Osteoblast (primary cell): ENCODE measurements at places on chromosomes 3 and 15. TPM values are rescaled to one million over a fixed set of nuclear protein-coding genes. Genes with fewer than 3 reads are reported as not detected.
A peak's percentile ranks its signal among the peaks of the same experiment; 100 is the strongest.

GRCh38 chr15:90818251-90819210, 49.9 kb upstream of the FURIN start:
- peak; percentile 56 for DNase-seq

DNA sequence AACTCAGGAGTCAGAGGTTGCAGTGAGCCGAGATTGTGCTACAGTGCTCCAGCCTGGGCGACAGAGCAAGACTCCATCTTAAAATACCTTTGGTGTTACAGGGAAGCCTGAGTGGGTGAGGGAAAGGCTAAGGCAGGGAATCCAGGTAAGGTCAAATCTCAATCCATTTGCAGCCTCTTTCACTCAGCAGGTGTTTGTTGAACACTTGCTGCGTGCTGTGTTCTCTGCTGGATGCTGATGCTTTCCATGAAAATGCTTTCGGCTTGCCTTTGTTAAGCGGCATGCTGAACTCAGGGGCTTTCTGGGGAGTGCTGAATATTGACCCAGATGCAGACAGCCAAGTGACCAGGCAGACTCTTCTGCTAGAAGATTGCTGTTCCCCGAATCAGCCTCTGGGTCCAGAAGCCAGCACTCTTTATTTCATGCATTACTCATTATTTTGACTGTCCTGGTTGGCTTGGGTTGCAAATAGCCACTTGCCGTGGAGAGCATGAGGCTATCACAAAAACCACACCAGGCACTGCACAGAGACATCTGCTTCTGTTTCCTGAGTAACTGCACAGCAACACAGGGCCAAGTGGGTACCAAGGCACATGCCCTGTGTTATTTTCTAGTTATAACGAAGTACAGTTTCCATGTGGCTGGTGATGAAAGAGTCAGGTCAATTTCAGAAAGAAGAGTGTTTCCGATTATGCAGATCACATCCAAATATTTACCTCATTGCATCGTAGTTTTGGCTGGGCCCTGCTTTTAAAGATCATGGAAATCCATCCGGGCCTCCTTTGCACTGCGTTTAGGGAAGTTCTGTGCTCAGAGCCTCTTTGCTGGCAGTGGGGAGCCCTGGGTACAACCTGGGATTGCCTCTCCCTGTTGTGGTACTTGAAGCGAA, 88.6 kb downstream of the THSD4 start:
- DNase-seq, result peak; percentile 76

Gene CGNL1
- 1.1 and 1.5 TPM in 2 replicates for total RNA-seq

DNA sequence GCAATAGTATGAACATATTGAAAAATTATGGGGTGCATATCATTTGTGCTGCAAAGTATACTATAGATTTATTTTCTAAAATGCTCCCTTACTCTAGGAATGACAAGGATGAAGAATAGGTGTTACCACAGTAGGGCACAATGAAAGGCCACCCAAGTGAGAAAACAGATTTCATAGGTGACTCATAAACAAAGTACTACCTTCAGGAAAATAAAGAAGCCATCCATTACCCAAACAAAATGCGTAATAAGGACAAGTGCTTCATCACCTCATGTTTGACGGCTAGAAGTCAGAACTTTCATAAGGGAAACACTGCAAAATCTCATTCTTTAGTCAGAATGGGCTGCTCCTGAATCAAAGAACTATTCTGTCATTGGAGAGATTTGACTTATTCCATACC, 116.6 kb downstream of the MFSD1 start:
- no peak for DNase-seq

Gene LMOD3
- not detected in 2 replicates for total RNA-seq

- no peak for DNase-seq
Observed at GRCh38 chr15:69857686-69858391, 239.9 kb downstream of the TLE3 start.

GRCh38 chr3:112470788-112471187, 28.5 kb downstream of the BTLA start:
- peak; percentile 69 for DNase-seq

GRCh38 chr3:124097362-124098131, 105.6 kb upstream of the ROPN1 start:
- no peak for DNase-seq

Gene CCR4
- total RNA-seq, result not detected in 2 replicates

DNA sequence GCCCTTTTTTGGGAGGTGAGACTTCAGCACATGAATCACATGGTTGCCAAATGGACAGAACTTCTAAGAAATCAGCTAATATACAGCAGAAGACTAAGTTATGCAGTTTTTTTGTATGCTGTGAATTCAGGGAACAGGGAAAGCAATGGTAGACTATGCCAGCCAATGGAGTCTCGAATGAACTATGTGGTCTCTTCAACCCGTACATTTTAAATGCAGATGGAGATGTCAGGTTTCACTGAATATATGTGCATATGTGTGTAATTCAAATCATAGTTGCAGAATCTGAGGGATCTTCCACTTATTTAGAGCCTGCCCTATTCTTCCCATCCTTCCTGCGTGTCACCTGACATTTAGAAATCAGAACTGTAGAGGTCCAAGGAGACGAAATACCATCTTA, 187.9 kb downstream of the SLCO3A1 start:
- DNase-seq, result no peak

DNA sequence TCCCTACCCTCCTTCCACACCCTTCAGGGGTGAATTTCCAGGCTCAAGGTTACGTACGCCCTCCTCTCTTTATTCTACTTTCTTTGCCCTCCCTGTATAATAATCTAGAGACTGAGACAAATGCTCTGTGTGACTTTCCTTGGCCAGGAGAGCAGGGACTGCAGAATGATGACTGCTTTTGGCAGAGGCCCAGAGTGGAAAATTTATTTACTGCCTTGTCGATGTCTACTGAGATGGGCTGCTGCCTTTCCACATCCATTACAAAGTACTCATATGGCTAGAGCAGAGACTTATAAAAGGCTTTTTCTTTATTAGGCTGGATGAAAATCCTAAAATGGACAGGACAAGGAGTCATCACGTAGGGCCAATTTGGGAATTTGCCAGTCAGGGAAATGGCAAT, 576.2 kb downstream of the TUSC7 start:
- no peak for DNase-seq

Gene PDCD6IP
- 251 and 283 TPM in 2 replicates for total RNA-seq

- no peak for DNase-seq
Observed at GRCh38 chr3:184822654-184823053, 10.7 kb downstream of the VPS8 start.

GRCh38 chr15:36814708-36815107, 235.3 kb downstream of the CDIN1 start:
- no peak for DNase-seq

- no peak for DNase-seq
Observed at GRCh38 chr15:75468913-75469598, 17.6 kb upstream of the SIN3A start.

Gene TXNRD3
- 18.1 and 20.3 TPM in 2 replicates for total RNA-seq

Gene GCNT3
- total RNA-seq, result 0.72 and 1.2 TPM in 2 replicates

DNA sequence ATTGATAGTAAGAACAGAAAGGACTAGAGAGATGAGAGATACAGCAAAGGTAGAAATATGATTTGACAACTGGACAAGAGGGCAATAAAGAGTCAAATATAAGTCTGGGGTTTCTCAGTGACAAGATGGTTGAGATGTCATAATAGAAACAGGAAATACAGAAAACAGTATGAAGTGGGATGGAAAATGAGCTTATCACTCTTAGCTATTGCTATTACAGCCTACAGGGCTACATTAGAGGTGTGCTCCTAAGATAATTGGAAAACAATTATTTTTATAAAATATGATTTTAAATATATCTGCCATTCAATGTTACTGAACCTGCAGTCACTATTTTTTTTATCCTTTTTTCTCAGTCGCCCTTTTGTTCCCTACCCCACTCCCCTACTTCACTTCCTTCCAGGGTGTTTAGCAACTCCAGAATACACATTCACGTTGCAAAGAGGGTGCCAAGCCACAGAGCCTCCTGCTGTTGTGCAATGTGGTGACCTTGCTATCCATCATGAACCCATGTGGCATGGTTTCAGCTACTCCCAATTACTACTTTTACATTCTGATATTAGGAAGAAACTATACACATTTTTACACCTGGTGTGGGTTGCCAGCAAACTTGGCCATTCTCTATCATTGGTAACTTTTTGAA, 6.0 kb downstream of the NRG4 start:
- DNase-seq, result no peak

GRCh38 chr3:143455480-143455879, 335.9 kb downstream of the CHST2 start:
- no peak for DNase-seq

DNA sequence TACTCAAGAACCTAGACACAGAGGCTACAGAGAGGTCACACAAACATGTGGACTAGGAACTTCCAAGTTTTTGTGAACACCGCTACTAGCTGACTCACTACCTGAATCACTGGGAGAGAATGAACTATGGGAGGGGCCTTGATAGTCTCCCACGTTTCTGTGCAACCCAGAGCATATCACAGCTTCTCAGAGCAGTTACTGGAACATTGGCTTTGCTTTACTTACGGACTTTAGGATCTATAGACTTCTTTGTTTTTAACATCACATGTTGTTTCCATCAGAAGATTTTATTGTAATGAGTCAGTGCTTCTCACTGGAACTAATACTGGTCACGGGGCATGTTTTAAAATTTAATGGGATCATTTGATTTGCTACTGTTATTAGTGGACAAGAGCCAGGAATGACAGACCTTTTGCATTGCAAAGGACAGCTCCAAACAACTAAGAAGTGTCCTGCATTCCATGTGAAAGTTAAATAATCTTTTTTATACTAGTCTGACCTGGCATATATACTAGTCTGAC, 35.6 kb downstream of the RTP4 start:
- peak; percentile 86 for DNase-seq
